Naive thymus-derived CD8-positive, alpha-beta T cell (primary cell): ENCODE measurements at places on chromosomes 6 and 20.

- no peaks in the 10 kb centered on the region for H3K36me3 ChIP-seq
- peak overlapping the region; percentile 24 for H3K27ac ChIP-seq
- DNase-seq, result no peak
- H3K4me3 ChIP-seq, result no peak overlapping the region
- no peaks in the 10 kb centered on the region for H3K27me3 ChIP-seq
Measured at GRCh38 chr6:37980222-37980595, 160.7 kb downstream of the ZFAND3 start.

DNA sequence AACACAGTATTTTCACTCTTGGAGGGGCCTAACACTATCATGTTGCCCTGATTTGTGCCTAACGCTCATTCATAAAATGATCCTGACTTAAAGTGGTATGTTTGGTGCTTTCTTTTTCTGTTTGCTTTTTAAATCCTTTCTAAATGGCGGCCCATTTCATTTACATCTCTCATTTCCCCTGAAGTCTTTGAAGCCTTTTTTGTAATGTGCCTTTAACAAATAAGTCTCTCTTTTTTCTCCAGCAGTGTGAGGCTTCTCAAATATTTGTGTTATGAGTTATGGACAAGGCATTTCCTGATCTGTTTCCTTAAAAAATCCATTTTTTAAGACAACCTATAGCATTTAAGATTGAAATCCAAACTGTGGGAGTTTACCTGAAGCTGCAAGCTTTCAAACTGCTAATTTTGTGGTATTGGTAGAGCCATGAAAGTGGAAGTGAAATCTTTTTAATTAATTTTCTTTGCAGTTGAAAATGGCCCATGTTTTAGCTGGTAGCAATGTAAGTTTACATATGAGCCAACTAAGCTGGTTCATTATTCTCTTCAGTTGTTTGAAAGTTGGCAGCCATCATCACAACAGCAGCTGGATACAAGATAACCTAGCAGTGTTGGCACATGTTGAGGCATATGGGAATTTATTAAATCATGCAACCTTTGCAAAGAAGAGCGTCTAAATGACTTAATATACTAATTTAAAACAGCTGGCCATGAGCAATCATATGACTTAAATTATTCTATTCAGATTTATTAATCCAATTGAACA, 469.7 kb downstream of the CDKAL1 start:
- H3K4me1 ChIP-seq, result no peaks in the 10 kb centered on the region
- peaks cover 79% of the 10 kb centered on the region for H3K36me3 ChIP-seq

- H3K27me3 ChIP-seq, result no peaks in the 10 kb centered on the region
- H3K4me3 ChIP-seq, result no peak overlapping the region
- H3K27ac ChIP-seq, result no peak overlapping the region
- no peaks in the 10 kb centered on the region for H3K4me1 ChIP-seq
Measured at GRCh38 chr6:56802584-56802983, 152.3 kb upstream of the BEND6 start.

- no peak overlapping the region for H3K4me3 ChIP-seq
- H3K4me1 ChIP-seq, result no peaks in the 10 kb centered on the region
- no peak overlapping the region for H3K27ac ChIP-seq
- peaks cover 2% of the 10 kb centered on the region for H3K27me3 ChIP-seq
Measured at GRCh38 chr6:115948751-115949150, 111.9 kb downstream of the FRK start.

GRCh38 chr20:31829731-31830130, 10.6 kb downstream of the MYLK2 start:
- DNase-seq, result no peak
- H3K4me3 ChIP-seq, result no peak overlapping the region
- H3K4me1 ChIP-seq, result no peaks in the 10 kb centered on the region
- no peaks in the 10 kb centered on the region for H3K36me3 ChIP-seq

GRCh38 chr6:144214622-144215401, 64.5 kb downstream of the STX11 start:
- H3K4me3 ChIP-seq, result peak overlapping the region; percentile 92
- no peaks in the 10 kb centered on the region for H3K36me3 ChIP-seq
- peaks cover 12% of the 10 kb centered on the region for H3K27me3 ChIP-seq
- DNase-seq, result no peak

- H3K27ac ChIP-seq, result no peak overlapping the region
- H3K4me1 ChIP-seq, result no peaks in the 10 kb centered on the region
- no peak for DNase-seq
- no peaks in the 10 kb centered on the region for H3K27me3 ChIP-seq
- no peak overlapping the region for H3K4me3 ChIP-seq
Measured at GRCh38 chr6:82924799-82925535, 140.7 kb downstream of the UBE3D start.

- H3K27ac ChIP-seq, result no peak overlapping the region
- H3K4me1 ChIP-seq, result no peaks in the 10 kb centered on the region
Measured at GRCh38 chr6:154457881-154458284, 52.6 kb downstream of the CNKSR3 start.

DNA sequence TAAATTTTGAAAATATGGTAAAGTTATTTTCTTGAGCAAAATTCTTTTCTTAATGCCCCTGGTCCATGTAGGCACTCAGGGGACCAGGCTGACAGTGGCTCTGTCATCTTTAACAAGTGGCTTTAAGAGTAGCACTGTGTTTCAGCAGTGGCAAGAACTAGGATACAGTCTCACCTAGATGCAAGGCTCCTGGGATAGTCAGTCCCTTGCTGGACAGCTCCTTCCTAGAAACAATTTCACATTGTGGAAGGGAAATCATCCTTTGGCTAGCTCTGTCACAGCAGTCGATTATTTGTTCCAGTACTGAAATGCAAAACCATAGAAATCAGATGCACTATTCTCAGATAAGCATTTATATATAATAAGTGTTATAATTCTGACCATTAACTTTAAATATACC, 175.4 kb upstream of the KCNQ5 start:
- H3K36me3 ChIP-seq, result no peaks in the 10 kb centered on the region
- DNase-seq, result no peak
- no peak overlapping the region for H3K4me3 ChIP-seq

GRCh38 chr6:31363811-31364210, 6.8 kb upstream of the HLA-B start:
- peaks cover 5% of the 10 kb centered on the region for H3K27me3 ChIP-seq
- no peak overlapping the region for H3K27ac ChIP-seq
- peaks cover 35% of the 10 kb centered on the region for H3K4me1 ChIP-seq
- H3K36me3 ChIP-seq, result no peaks in the 10 kb centered on the region
- no peak for DNase-seq
- no peak overlapping the region for H3K4me3 ChIP-seq

DNA sequence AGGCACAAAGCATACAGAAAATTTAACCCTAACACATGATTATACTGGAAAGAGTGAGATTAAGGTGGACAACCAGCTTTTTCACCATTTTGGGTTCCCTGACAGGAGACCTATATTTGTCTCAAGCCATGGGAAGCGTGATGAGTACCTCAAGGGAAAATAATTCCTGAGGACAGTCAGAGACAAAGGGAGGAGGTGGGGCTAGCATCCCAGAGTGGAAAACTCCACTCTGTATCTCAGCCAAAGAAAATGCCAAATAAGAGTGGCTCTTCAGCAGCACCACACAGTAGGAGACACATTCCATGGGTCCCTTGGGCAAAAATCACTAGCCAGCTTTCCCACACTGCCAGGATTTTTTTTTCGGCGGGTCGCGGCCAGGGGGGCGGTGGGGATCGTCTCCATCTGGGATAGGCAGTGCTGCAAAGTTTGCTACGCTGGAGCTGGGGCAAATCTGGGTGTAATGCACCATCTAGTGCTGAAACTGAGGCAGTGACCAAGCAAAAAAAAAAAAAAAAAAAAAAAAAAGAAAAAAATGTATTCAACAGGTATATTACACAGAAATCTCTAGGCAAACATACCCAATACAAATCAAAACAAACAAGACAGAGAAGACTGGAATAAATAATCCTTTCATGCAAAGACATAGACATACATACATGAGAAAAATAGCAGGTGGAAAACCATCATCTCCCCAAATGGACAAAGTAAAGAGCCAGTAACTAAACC, 77.3 kb upstream of the SLC35F1 start:
- no peak overlapping the region for H3K27ac ChIP-seq
- H3K27me3 ChIP-seq, result peaks cover 14% of the 10 kb centered on the region
- H3K4me3 ChIP-seq, result no peak overlapping the region
- no peaks in the 10 kb centered on the region for H3K4me1 ChIP-seq
- no peak for DNase-seq

DNA sequence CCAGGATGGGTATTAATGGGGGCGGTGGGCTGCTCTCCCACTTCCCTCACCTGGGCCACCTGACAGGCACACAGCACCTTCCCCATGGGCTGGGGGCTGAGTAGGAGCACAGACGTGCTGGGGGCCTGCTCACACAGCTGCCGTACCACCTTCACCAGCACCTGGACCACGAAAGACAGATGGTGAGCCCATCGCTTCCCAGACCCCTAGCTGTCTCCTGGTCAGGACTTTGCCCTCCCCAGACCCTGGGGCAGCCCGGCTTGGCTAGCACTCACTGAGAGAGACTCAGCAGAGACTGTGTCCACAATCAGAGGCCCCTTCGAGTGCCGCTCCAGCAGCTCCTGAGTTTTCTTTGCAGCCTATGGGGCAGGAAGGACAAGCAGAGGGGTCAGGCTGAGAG, 12.0 kb downstream of the AARS2 start:
- peaks cover 5% of the 10 kb centered on the region for H3K4me1 ChIP-seq
- no peak overlapping the region for H3K27ac ChIP-seq
- DNase-seq, result no peak

GRCh38 chr6:90483116-90483839, 103.6 kb downstream of the MAP3K7 start:
- DNase-seq, result no peak
- no peak overlapping the region for H3K4me3 ChIP-seq
- H3K27ac ChIP-seq, result no peak overlapping the region
- H3K27me3 ChIP-seq, result peaks cover 1% of the 10 kb centered on the region

DNA sequence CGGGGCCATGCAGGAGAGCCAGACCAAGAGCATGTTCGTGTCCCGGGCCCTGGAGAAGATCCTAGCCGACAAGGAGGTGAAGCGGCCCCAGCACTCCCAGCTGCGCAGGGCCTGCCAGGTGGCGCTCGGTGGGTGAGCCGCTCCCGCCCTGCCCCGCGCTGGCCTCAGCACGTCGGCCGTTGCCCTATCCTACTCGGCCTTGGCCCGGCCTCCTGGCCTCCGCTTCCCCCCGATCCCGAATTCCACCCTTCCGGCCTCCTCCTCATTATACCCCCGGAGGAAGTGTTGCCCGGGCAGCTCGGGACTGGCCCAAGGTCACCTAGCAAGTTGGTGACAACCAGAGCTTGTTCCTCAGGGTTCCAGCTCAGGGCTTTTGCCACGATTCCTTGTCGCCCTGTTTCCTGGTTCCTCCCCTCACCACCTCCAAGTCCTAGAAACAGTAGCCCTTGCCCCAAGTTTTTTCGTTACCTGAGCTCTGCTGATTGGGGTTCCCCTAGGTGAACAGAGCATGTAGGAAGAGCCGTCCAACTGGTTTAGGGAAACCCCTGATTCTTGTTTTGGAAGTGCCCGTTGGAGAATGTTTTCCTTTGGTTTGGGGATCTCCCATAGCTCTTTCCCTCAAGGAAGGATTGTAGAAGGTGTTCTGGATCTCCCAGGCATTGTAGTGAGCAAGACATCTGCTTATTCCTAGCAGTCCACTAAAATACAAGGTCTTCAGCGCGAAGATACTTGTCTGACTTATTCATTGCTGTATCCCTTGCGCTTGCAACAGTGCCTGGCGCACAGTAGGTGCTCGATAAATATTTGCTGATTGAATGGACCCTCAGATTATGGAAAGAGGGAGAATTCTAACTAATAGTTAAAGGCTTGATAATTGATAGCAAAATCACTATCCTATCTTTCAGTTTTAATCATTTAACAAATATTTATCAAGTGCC, 641 bp downstream of the ARFGEF2 start:
- H3K27me3 ChIP-seq, result no peaks in the 10 kb centered on the region
- no peaks in the 10 kb centered on the region for H3K36me3 ChIP-seq
- no peak for DNase-seq
- H3K4me3 ChIP-seq, result peak overlapping the region; percentile 89
